Hematopoietic multipotent progenitor cell (in vitro differentiated cells): ENCODE measurements at places on chromosomes 12 and 14. TPM values are rescaled to one million over a fixed set of nuclear protein-coding genes. Genes with fewer than 3 reads are reported as not detected.

Gene OTOGL
- under 0.01 TPM for total RNA-seq

- no peak for DNase-seq
These were observed 121.7 kb downstream of the PPM1H start for GRCh38 chr12:62813031-62813829.

- no peak for DNase-seq
These were observed 43.5 kb downstream of the RPS6KA5 start for GRCh38 chr14:91016800-91017410.

DNA sequence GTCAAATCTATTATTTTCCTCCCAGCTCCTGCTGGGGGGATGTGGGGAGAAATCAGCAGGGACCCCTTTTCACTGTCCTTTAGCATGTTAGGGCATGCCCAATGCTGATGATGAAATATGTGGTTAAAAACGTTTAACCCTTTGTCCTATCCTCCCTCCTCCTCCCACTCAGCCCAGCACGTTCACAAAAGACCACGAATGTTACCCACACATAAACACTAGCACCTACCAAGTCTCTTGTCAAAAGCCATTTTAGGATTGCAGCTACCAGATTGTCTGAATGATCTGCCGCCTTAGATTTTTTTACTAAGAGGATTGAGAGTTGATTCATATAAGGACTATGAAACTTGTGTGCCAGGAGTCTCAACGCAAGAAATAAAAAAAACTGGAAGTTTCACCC is 70.4 kb downstream of the TBK1 start:
- no peak for DNase-seq

Gene PROX2
- total RNA-seq: 0.27 TPM

- DNase-seq: no peak
These were observed 97.9 kb upstream of the RESF1 start for GRCh38 chr12:31861360-31861759.

- no peak for DNase-seq
These were observed 87.8 kb upstream of the LHX5 start for GRCh38 chr12:113559466-113559865.

GRCh38 chr14:94027566-94028449 is 1.7 kb downstream of the OTUB2 start:
- no peak for DNase-seq

DNA sequence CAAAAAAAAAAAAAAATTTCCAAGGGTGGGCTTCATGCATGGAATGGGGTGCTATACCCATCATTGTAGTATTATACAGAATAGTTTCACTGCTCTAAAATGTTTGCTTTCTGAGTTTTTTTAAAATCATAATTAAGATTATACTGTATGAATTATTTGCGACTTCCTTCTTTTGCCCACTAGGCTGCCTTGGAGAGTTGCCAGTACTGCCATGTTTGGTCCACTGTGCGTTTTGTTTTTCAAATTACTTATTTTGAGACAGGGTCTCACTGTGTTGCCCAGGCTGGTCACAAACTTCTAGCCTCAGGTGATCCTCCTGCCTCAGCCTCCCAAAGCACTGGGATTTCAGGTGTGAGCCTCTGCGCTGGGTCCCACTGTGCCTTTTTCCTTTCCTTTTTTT is 19.9 kb downstream of the PLBD2 start:
- no peak for DNase-seq

DNA sequence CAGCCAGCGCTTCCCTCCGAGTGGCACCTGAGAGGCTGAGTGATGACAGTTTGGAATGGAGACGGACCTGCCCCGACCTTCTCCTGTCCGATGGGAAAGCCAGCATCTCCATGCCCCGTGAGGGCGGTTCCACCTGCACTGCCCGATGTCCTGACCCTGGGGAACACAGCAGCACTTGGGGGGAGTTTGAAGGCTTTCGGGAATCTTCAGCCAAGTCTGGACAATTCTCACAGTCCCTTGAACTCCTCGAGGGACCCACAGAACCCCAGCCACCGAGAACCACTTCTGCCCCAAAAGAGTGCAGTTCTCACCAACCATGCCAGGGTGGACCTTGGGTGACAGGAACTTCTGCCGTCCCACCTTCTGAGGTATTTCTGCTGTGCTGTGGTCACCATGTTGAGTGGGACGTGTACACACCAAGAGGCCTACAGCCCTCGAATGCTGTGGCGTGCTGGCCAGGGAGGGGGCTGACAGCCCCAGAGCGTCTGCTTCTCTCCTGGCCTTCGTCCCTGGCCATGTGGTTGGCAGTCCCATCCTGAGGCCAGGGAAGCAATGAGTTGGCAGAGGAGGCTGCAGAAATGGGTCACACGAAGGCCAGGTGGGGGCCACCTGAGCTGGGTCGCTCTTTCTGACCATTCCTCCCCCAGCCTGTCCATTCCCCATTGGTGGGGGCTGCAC is 1.0 kb downstream of the CLBA1 start:
- DNase-seq: no peak

Gene CFAP251
- 1.1 TPM for total RNA-seq

Gene TMEM132C
- under 0.01 TPM for total RNA-seq

DNA sequence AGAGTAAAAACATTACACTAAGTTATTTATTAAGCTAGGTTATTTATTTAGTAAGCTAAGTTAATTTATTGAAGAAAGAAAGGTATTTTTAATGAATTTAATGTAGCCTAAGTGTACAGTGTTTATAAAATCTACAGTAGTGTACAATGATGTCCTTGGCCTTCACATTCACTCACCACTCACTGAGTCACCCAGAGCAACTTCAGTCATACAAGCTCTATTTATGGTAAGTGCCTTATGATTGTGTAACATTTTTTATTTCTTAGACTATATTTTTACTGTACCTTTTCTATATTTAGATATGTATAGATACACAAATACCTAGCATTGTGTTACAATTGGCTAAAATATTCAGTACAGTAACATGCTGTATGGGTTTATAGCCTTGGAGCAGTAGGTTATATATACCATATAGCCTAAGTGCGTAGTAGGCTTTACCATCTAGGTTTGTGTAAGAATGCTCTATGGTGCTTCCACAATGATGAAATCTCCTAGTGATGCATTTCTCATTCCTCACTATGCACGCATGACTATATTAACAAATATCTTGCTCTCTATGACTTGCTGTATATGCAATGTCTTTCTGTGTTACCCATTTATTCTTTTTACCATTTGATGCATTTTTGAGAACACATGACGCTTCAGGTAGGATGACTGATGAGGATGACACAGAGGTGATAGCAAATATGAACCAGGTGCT is 309.6 kb upstream of the ATXN7L3B start:
- DNase-seq: no peak

Gene HOXC4
- under 0.01 TPM for total RNA-seq

DNA sequence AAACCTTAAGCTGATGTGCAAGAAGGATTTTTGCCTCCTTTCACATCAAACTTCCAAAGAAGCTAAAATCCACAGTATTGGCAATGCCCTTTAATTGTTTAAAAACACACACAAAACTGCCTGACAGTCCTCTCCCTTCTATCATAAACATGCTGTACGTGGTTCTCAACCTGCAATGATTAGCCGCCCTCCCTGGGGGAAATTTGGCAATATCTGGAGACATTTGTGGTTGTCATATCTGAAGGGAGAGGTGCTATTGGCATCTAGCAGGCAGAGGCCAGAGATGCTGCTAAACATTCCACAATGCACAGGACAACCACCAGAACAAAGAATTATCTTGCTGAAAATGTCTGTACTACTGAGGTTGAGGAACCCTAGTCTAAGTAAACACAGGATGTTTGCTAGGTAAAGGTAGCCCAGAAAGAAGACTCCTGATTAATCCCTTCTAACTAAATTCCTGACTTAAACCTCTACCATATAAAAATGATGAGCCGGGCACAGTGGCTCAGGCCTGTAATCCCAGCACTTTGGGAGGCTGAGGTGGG is 1.2 kb downstream of the ACOT6 start:
- no peak for DNase-seq

GRCh38 chr12:42446761-42447160 is 120.8 kb downstream of the PPHLN1 start:
- no peak for DNase-seq

DNA sequence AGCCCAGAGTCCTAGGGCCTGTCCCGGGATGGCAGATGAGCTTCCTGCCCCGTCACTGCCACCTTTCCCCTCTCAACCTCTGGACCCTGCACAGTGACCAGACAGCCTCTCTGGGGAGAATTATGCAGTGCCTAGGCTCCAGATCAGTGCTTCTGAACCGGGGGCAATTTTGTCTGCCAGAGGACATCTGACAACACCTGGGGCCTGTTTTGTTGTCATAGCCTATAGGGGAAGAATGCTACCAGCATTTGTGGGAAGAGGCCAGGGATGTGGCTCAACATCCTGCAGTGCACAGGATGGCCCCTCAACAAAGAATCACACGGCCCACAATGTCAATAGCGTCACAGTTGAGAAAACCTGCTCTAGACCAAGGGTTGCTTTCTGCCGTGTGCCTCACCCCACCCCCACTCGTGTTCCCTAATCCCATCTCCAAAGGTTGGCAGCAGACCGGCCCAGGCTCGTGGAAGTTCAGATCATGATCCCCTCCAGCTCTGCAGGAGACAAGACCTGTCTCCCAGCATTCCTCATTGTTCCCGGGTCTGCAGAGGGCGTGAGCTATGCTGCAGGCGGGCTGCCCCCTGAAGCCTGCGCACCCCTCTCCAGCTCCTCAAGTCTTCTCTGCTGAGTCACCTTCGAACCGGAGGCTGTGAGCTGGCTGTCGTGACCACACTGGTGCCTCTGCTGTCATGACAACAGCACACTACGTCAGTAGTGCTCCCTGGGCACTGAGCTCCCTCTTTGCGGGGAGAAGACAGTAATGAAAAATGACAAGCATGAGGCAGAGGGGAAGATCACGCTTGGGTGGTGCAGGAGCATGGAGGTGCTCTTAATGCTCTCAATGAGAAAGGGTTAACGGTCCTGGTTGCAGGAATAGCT is 2.0 kb upstream of the GAPDH start:
- peak; percentile 97 for DNase-seq

- no peak for DNase-seq
These were observed 6.0 kb downstream of the OR10P1 start for GRCh38 chr12:55642669-55643068.

Gene SYT10
- not detected for total RNA-seq

Gene TRAFD1
- 33.4 TPM for total RNA-seq

- no peak for DNase-seq
These were observed 13.5 kb downstream of the SCNN1A start for GRCh38 chr12:6361834-6362233.

Gene RPS6KA5
- total RNA-seq: 5.4 TPM

- no peak for DNase-seq
These were observed 76.4 kb upstream of the RMST start for GRCh38 chr12:97386133-97386581.

DNA sequence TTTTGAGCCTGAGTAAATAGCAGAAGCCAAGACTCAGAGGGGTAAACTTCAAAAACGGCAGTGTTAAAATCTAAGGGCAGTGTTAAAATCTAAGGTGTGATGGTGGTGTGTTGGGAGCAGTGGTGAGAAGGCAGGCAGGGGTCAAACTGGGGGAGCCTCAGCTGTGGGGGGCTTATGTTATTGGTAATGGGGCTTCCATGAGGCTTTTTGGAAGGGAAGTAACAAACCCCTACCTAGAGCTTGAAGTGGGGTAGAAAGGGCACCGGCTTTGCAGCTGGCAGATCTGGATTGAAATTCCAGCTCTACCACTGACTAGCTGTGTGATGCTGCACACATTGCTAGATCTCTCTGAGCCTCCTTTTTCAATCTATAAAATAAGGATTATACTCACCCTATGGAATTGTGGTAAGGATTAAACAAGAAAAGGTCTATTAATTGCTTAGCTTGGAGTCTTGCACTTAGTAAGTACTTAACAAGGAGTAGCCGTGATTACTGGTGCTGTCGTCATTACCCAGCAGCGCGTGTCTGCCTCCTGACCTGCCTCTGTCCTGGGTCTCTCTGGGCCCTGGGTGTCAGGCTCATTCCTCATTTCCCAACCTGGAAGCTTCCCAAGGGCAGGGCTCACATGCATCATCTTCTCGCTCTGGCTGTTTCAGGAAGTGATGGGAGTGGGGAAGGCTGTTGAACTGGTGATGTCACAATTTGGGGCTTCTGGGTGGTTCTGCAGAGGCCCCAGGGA is 18.5 kb upstream of the KRT80 start:
- DNase-seq: no peak

- DNase-seq: no peak
These were observed 55.4 kb downstream of the TMEM260 start for GRCh38 chr14:56635041-56635440.

- DNase-seq: no peak
These were observed 5.9 kb upstream of the RERG start for GRCh38 chr12:15227004-15227679.

Gene LRRC10
- not detected for total RNA-seq

Gene NKX2-1
- not detected for total RNA-seq

DNA sequence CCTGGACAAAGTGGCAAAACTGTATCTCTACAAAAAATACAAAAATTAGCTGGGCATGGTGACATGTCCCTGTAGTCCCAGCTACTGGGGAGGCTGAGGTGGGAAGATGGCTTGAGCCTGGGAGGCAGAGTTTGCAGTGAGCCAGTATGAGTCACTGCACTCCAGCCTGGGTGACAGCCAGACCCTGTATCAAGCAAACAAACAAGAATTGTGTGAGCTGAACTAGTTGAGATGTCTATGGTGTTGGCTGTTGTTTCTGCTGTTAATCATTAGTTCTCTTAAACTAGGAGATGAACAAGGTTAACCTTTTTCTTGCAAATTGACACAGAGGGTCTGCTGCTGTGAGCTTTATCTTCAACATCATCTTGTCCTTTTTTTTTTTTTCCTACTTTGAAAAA is 23.6 kb downstream of the RASSF3 start:
- no peak for DNase-seq

Gene VWF
- 13.5 TPM for total RNA-seq

- DNase-seq: no peak
These were observed 12.7 kb downstream of the FLRT2 start for GRCh38 chr14:85542623-85543022.

- DNase-seq: no peak
These were observed 34.6 kb downstream of the GIT2 start for GRCh38 chr12:109961612-109962011.

Gene ACOT4
- 1.3 TPM for total RNA-seq

DNA sequence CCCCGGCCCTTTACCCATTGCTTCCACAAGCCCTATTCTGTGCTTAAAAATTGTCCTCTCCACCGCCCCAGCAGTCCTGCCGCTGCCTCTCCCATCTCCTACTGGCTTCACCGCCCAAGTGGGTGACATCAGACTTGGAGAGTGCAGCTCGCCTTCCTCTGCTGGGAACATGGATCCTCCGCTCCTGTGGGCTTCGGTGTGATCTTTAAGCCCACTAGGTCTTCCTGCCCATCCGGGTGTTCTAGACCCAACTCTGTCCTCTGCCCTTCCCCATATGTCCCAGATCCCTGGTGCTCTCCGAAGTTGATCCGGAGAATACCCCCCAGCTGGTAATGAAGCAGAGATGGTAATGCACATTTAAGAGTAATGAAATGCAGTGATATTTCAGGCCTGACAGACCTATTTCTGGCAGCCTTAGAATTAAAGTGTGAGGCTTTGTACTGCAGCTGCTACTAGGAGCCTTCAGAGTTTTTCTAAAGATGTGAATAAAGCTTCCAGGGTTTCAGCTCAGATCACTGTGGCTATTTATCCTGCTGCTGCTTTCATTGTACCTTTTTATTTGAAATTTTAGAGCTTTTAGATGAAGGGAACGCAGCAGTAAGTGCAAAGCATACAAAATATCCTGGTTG is 22.9 kb upstream of the CTDSP2 start:
- DNase-seq: no peak
